Skin of body (tissue), 3 donors: ENCODE measurements at places on chromosomes 2 and 18.

- no peak for DNase-seq
Measured at GRCh38 chr2:79101024-79101423, 13.2 kb upstream of the REG1B start.

DNA sequence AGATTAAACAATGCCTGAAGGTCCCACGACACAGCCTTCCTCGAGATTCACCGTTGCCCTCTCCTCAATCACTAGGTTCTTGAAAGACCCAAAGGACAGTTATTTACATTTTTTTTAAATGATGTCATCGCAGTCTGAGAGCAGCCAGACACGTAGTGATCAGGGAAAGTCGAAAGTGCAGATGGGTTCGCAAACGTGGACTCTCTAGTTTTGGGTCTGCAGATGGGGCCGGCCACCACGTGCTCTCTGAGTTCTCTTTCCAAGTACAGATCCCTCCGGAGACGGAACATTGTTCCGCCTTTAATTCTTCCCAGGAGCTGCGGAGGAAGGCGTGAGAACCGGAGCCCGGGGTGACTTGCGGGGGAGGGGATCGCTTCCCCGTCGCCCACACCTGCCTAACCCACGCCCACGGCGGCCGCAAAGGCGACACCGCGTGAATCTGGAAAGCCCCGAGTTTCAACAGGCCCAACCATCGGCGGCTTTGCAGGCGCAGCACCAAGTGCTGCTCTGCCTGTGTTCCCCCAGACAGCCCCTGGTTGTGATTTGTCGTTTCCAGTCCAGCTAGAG, 54.3 kb downstream of the PKDCC start:
- DNase-seq: peak; percentile 88

DNA sequence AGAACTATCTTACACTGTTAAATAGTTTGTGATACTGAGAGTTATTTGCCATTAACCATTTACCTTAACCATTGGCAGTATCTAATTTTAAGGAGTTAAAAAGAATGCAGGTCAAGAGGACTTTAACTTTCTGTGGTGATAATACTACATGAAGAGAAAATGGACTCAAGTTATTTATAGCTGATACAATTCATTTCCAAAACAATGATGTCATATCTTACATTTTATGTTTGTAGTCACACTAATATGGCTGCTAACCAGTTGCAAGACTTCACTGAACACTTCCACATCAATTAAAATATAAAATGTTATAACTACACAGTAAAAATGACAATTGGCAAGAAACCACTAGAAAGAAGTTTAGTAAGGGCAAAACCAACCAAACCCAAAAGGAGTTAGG, 77.7 kb downstream of the CDH2 start:
- no peak for DNase-seq

DNA sequence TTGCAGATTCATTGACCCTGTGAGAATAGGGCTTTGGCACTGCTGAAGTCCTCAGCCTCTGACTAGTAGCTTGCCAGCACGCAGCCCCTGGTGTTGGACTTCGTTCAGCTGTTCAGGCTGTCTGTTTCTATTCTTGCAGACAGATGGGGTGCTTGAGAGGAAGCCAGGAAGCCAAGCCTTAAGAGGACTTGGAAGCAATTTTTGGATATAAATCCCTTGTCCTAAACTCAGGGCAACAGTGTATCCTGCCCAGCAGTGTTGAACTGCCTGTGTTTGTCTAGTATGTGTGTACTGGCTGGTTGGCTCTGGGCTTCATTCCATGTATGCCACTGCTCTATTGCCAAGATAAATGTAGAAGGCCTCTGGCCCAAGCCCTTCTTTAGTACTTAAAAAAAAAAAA, 108.6 kb downstream of the COMMD1 start:
- DNase-seq: peak; percentile 77

- no peak for DNase-seq
Measured at GRCh38 chr2:1736997-1737480, 7.3 kb downstream of the PXDN start.
